ENCODE measurements at places on chromosomes 6 and 20.

GRCh38 chr6:87484491-87484890, 11.7 kb downstream of the SLC35A1 start:
- no peak for DNase-seq

DNA sequence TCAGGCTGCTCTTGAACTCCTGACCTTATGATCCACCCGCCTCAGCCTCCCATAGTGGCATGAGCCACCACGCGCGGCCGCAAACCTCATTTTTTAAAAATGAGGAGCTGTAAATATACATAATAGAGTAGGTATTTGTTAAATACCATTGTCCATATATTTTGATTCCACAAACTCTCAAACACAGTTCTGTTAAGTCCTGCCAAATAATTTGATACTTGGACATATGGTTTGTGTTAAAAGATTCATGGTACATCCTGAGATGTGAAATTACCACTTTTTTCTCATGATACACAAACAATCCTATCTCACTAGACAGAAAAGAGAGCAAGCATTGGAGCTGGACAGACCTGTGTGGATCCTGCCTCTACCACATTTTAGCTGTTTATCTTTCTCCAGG, 334.1 kb upstream of the KCNQ5 start:
- DNase-seq = no peak

DNA sequence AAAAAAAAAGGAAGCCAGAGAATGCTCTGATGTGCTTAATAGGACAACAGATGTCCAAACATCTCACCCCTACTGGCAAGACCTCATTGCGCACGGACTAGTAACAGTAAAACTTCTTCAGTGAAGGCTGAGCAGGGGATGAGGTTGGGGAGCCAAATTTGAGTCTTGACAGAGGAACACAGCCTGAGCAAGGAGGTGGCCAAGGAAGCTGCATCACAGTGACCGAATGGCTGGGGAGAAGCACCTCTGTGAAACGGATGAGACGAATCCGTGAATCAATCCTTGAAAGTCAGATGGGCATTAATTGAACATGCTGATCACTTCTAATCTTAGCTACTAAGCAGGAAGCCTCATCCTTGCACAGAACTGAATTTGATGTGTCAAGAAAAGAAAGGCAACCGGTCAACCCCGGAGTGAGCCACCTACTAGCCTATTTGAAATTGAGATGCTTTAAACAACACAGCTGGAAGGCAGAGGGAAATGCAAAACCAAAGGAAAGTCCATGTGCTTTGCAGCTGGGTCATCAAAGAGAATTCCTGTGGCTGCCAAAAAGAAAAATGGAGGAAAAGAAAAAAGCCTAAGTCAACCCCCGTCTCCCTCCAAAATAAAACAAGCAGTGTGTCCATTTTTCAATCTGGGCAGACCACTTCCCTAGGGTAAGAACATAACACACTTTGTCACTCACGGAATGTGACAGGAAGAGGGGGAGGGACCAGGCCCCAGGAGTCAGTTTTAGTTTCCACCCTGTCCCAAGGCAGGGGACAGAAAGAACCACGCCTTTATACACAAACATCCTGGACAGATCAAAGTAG, 29.5 kb downstream of the PXDC1 start:
- DNase-seq = no peak

DNA sequence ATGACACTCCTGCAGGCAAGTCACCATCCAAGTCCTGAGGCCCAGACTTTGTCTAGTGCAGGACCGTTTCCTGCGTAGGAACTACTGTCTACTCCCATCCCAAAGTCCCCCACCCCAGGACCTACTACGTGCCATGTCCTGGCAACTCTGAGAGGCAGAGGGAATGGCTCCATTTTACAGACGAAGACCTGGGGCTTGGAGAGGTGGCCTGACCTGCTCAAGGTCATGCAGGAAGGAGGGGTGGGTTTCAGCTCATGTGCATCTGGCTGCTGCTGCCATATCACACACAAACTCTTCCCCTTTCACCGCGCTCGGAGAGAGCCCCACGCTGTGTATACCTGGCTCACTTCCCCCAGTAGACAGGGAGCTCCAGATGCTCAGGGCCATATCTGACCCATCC, 1.2 kb upstream of the NOL4L start:
- no peak for DNase-seq

DNA sequence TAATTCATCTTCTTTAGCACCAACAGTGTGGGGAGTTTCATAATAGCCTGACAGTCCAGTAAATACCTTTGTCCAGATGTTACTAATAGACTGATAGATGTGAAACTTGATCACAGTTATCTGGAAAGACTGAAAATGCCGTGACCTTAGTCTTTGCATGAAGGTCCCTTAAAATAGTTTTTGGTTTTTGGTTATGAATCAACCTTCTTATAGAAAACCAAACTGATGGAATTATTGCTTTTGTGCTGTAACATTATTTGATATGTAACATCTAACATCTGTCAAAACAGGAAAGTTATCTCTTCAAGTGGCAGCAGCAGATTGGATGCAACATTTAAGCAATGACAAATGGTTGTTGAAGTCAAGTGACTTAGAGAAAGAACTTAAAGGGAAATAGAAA, 190.4 kb downstream of the DOK5 start:
- no peak for DNase-seq

DNA sequence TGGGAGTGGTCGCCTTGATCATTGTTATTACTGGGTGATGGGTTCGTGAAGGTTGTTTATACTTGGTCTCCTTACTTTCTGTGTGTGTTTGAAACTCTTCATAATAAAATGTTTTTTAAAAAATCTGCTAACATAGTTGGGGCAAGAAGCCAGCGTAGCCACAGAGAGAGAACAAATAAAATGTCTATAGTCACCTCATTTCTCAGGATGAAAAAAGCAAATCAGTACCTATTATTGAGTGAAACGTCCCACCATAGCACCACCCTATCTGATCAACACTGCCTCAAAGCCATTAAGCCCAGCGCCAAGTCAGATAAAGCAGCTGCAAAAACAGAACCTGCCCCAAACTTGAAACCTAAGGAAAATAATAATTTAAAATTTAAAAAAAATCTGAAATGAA, 89.7 kb upstream of the TAB2 start:
- DNase-seq = no peak

DNA sequence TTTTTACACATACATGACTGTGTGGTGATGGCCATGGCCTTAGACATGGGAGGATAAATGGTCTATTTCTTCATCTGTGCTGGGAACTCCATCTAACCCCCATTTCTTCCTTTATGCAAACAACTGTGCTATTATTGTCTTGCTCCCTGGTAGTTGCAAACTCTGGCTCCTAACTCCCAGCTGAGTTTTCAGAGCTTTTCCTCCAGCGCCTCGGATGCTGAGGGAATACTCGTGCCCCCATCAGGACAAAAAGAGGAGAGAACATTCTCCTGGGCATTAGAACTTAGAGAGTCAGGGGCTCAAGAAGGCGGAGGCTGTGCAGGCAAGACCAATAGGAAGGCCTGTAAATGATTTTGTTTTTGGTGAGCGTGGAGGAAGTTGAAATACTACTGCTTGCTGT, 2.1 kb downstream of the DAAM2 start:
- no peak for DNase-seq

DNA sequence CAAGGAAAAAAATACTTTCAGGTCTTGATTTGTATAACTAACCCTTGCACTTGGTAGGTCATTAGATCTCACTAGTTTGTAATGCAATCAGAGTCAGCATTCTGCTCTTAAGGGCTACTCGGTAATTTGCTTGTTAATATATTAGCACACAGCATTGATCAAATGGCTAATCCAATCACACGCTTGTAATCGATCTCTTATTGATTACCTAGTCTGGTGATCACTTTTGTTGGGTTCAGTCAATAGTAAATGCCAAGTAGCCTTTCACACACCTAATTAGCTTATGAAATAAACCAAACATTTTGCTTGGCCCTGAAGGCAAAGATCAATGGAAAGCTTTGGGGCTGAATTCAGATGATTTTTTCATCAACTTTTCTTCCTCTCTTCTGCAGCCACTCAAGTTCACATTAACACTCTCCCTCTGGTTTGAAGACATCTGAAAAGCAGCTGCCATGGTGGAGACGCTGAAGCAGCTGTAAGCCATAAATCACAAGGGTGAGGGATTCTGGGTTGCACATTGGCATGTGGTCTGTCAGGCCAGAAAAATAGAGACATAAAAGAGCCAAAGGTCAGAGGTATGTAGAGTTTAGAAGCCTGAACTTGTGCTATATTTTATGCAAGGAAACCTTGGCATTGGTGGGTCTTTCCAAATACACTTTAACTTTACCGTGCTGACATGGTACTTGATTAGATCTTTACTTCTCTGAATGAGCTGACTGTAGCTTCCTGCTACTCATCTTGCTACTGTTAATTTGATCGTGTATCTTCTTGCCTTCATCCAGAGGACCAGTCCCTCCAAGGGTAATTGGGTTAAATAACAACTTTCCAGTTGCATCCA, 234.4 kb downstream of the SIM1 start:
- DNase-seq = no peak

DNA sequence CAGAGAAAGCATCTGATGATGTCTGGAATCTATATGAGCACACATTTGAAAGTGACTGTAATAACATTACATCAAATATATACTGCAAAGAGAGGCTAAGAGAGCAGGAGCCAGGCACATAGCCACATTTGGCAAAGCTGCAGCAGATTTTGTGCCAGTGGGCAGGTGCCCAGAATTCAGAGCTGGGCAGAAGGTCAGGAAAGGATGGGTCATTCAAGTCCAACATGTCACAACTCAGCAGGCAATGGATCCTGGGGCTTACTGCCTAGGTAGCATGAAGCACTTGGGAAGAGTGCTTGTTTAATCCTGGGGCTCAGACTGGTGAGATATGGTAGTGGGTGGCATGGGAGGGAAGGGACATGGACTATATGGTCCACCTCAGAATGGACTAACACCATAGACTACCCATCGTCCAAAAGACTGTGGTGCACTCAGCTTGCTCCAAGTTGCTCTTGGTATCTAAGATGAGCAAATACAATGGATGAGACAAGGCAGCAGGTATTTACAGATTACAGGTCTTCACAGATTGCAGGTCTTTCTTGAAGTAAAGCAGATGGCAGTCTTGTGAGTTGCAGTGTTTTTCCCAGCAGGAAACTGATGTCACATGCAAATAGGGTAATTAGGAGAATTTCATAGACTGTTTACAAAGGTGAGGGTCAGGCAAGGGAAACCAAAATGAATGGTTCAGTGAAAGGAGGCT, 31.2 kb upstream of the SHLD1 start:
- no peak for DNase-seq

GRCh38 chr20:11008444-11009033, 334.7 kb upstream of the JAG1 start:
- no peak for DNase-seq

GRCh38 chr20:15162079-15162647, 824.8 kb upstream of the FLRT3 start:
- no peak for DNase-seq

GRCh38 chr6:50986319-50986718, 167.6 kb downstream of the TFAP2B start:
- no peak for DNase-seq

DNA sequence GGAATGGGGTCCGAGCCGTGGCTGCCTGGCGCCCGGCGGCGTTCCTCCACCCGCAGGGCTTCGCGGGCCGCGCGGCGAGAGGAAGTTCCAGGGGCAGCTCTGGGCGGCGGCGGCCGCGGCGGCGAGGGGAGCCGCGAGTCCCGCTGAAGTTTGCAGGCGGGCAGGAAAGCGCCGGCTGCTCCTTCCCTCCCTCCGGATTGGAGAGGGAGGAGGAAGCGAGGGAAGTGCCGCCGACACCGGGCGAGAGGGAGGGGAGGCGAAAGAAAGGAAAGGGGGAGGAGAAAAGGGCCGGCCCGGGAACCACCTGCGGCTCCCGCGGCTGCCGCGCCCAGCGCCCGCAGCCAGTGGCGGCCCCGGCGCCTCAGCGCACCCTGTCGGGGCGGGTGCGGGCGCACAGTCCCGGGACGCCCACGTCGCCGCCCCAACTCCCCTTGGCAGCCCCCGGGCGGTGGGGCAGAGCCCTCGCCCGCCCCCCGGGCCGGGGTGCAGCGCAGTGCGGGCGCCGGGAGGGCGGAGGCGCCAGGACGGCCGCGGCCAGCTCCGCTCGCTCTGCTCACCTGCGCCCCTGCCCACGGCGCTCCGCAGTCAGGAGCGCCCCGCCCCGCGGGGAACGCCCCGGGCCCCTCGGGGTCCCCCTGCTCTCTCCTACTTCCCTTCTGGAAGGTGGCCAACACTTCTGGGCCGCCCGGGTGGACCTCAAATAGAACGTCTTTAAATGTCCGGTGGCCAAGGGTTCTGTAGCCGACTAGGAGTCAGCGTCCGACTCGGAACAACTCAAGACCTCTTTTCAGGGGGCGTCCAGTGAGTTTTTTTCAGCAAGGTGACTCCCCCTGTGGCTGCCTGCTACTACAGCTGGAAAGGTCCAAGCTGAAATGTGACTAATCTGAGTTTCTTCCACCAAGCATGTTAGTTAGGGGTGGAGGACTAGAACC, 80.3 kb upstream of the CCDC28A start:
- DNase-seq = no peak

GRCh38 chr6:16663901-16664300, 97.4 kb downstream of the ATXN1 start:
- DNase-seq = no peak

DNA sequence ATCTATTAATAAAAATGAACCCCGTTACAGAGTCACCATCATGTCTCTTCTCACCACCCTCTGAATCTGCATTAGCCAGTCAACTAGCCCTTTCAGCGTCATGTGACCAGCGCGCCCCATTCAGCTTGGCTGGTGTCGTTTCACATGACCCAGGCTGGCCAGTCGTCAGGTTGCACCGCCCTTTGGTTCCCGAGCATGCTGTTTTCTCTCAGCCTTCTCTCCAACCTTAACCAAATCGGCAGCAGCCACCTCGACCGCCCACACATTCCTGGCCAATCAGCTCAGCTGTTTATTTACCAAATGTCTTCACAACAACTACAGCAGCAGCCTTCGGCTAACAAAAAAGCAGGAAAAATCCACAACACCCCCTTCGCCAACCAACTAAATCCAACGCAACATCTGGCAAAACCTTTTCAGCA, 5.6 kb downstream of the SRSF3 start:
- no peak for DNase-seq

DNA sequence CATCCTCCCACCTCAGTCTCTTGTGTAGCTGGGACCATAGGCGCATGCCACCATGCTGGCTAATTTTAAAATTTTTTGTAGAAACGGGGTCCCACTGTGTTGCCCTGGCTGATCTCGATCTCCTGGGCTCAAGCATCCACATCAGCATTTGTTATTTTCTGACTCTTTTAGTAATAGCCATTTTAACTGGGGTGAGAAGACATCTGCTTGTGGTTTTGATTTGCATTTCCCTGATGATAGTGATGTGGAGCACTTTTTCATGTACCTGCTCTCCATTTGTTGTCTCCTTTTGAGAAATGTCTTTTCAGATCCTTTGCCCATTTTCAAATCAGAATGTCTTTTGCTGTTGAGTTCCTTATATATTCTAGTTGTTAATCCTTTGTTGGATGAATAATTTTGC, 22.2 kb upstream of the TULP4 start:
- DNase-seq = no peak

DNA sequence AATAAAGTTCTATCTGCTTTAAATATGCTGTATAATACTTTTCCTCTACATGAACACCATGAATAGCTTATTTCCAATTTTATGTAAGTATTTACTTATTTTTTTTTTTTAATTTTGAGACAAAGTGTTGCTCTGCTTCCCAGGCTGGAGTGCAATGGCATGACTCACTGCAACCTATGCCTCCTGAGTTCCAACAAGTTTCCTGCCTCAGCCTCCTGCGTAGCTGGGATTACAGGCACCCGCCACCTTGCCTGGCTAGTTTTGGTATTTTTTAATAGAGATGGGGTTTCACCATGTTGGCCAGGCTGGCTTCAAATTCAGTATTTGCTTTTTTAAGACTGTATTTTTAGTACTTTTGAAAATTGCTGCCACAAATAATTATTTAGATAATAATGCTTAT, 1365.9 kb downstream of the GRIK2 start:
- DNase-seq = no peak

Measured in activated CD8-positive, alpha-beta memory T cell treated with anti-CD3 and anti-CD28 coated beads for 1 hour (primary cell).